ENCODE measurements at places on chromosomes 5 and 9.
A peak's percentile ranks its signal among the peaks of the same experiment; 100 is the strongest.

DNA sequence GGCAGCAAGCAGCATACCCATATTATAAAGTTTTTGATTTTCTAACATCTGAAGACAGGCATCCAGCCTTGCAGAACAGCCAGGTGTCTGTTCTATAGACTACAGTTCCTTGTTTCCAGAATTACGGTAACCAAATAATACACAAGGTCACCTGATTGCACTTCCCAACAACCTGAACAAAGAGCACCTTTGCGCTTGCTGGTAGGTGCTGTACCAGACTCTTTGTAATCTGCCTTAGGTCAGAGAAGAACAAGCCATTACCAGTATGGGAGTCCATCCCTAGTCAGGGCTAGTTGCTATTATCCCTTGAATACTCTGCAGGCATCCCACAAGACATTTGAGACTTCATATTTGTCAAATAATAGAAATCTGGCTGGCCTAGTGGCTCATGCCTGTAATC lies 256.2 kb downstream of the ARRDC3 start:
- DNase-seq, result no peak

- DNase-seq, result no peak
Measured at GRCh38 chr5:64944868-64945267, 176.1 kb downstream of the CWC27 start.

DNA sequence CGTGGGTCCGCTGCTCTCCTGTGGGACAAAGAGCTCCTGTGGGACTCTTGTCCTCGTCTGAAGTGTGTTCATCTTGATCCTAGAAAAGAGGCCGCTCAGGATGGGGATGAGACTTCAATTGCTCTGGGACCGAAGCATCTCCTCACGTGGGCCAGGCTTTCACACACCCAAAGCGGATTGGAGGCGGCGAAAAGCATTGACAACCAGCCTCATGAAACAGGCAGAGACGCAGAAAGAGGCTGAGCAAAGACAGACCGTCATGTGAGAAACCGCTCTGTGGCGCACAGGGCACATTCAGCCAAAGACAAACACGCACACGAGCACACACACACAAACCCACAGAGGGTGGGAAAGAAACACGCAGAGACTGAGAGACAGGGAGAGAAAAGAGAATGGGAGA lies 479.5 kb downstream of the SPATA31A7 start:
- DNase-seq, result no peak

DNA sequence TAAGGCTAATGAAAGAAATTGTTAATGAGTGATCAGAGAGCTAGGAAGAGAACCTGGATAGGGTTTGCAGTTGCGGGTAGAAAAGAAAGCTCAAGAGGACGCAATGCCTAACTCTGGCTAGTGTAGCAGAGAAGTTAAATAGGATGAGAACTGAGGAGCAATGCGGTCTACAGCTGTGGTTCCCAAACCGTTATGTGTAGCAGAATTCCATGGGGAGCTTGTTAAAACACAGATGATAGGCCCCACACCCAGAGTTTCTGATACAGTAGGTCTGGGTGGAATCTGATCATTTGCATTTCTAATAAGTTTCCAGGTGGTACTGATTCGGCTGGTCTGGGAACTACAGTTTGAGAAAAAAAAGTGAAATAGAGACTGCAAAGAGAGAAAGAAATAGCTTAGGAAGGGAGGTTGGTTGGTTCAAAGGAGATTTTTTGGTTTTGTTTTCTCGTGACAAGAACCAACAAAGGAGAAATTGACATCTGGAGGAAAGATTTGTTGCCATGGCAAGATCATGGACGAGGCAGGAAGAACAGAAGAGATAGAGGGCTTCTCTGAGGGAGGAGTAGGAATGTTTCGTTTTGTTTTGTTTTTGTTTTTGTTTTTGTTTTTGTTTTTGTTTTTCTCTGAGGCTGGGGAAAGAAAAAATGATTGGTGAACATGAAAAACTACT lies 276.1 kb downstream of the ARRDC3 start:
- no peak for DNase-seq

DNA sequence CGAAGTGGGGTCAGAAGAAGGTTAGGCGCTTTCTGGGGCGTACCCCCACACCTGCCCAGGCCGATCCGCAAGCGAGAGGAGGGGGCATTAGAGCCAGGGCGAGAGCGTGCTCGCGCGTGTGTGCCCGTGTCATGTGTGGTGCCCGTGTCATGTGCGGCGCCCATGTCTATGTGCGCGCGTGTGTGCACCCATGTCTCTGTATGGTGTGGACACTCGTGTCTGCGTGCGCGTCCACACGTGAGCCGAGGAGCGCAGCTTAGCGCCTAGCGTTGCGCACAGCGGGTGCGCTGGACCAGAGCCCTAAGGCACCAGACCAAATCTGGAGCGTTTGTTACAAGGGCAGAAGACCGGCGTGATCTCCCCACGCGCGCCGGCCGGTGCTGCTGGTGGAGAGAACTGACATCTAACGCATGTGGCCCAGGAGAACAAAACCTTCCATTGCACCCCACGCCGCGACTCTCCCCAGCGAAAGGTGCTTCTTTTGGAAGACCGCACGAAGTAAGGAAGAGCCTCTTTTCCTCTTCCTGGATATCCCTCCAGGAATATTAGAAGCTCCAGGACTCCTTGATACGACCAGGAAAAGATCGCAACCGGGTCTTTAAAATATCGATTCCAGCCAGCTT lies 644 bp downstream of the NIM1K start:
- DNase-seq, result peak; percentile 33

DNA sequence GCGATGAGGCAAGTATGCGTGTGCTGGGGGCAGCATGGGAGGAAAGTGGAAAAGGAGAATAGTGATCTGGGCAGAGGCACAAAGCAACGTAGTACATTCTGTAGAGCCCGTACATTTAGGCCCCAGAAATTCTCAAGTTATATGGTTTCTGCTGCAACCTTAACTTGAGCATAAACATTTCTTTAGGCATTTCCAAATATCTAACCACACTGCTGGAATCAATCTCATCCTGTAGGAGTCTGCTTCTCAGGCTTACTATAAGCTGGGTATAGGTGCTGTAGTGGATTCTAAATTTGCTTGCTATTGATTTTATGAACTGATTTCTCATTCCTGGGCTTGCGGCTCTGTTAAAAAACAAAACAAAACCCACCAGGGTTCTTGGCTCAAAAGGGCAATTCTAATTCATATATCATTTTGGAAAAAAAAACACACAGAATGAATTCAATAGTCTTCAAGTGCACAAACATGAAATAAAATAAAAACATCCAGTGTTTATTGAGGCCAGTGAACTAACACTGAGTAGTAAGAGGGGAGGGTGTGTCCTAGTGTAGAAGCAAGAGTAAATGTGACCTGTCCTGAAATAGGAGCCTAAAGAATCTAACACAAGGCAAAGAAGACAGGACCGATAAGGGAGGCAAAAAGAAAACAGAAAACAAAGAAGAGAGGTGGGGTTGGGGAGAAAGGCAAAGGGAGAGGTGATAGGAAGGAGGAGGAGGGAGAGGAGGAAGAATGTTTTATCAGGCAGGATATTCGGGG lies 145.5 kb upstream of the LHFPL2 start:
- no peak for DNase-seq

GRCh38 chr9:119367683-119368075 lies 1.6 kb downstream of the BRINP1 start:
- DNase-seq, result no peak

DNA sequence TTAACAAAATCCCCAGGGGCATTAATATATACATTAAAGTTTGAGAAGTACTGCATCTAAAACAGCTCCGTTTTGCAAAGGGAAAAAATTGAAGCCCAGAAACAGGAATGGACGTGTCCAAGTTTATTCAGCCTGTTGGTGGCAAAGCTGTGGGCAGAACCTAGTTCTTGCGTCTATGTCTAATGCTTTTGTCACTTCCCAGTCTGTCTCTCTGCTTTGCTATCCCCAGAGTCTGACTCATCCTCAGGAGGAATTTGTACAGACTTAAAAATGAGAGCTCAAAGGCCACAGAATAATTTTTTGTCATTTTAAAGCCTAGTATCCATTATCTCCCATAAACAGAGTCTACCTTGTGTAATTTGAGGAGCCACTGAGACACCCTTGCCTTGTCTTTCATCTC lies 330.9 kb upstream of the GRIA1 start:
- DNase-seq, result no peak

GRCh38 chr5:612498-613424 lies 621 bp downstream of the CEP72 start:
- peak; percentile 32 for DNase-seq

GRCh38 chr9:97853844-97854695 lies 1.0 kb downstream of the FOXE1 start:
- peak; percentile 64 for DNase-seq

DNA sequence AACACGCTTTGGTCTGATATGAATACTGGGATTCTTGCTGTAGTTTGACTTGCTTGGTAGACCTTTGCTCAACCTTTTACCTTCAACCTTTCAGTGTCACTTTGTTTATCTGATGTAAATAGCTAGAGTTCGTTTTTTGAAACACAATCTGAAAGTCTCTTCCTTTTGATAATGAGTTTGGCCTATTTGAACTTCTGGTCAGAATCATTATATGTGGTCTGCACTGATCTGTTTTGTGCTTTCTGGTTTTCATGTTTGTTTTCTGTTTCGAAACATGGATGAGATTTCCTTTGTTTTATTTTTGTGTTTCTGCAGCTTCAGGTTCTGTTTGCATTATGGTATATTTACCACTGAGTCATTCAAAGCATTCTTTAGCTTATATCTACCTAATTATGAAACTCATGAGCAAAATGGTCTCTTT lies 217.5 kb downstream of the GABBR2 start:
- no peak for DNase-seq

DNA sequence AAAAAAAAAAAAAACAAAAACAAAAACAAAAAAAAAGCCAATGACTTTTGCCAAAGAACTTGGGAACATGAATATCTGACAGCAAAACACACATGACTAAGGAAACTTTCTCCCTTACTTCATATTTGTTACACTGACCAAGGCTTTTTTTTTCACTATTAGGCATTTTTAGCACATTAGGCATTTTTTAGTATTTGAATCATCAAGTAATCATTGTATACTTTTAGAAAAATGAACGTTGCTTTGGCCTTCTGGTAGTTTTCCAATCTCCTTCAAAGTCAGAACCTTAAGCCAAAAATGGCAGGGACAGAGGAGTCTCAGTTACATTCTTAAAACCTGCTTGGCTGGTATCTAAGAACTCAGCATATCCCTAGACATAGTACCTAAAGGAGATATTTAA lies 19.3 kb downstream of the NREP start:
- DNase-seq, result no peak

- DNase-seq, result no peak
Measured at GRCh38 chr9:135965124-135965756, 4.1 kb upstream of the UBAC1 start.

- no peak for DNase-seq
Measured at GRCh38 chr9:106718936-106719335, 144.0 kb upstream of the ZNF462 start.

GRCh38 chr5:80284720-80285119 lies 28.9 kb upstream of the SERINC5 start:
- DNase-seq, result no peak

GRCh38 chr5:10654566-10654965 lies 90.7 kb downstream of the ANKRD33B start:
- no peak for DNase-seq

GRCh38 chr9:127347831-127348776 lies 48.9 kb upstream of the SLC2A8 start:
- DNase-seq, result no peak

- DNase-seq, result no peak
Measured at GRCh38 chr9:29039258-29039657, 1466.0 kb upstream of the C9orf72 start.

DNA sequence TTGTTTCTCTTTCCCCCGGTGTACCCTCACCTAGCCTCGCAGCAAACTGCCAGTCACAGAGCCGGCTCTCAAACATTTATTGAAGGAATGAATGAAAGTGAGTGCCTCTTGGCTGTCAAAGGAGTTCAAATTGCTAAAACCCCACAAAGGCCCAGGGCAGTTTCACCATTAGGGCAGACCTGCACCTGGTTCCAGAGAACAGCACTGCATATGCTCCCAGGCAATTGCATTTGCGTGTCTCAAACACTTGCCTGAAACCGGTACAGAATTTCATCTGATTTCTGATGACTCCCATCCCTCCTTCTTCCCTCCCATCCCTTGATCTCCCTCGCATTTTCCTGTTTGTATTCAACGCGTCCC lies 165.6 kb upstream of the ZNF462 start:
- no peak for DNase-seq

DNA sequence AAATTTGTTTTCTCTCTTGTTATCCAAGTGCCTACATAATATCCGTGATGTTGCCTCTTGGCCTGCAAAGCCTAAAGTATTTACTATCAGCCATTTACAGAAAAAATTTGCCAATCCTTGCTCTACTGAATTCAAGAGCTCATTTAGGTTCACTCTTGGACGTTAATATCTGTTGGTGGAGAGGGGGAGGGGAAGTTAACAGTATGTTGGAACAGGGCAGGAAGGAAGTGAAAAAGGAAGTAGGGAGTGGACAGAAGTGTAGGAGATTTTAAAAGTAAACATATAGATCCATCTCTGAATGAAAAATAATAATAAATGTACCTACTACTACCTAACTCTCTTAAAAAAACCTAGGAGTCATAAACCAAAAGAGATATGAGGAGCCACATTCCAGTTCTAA lies 32.8 kb downstream of the ZNF608 start:
- DNase-seq, result no peak

DNA sequence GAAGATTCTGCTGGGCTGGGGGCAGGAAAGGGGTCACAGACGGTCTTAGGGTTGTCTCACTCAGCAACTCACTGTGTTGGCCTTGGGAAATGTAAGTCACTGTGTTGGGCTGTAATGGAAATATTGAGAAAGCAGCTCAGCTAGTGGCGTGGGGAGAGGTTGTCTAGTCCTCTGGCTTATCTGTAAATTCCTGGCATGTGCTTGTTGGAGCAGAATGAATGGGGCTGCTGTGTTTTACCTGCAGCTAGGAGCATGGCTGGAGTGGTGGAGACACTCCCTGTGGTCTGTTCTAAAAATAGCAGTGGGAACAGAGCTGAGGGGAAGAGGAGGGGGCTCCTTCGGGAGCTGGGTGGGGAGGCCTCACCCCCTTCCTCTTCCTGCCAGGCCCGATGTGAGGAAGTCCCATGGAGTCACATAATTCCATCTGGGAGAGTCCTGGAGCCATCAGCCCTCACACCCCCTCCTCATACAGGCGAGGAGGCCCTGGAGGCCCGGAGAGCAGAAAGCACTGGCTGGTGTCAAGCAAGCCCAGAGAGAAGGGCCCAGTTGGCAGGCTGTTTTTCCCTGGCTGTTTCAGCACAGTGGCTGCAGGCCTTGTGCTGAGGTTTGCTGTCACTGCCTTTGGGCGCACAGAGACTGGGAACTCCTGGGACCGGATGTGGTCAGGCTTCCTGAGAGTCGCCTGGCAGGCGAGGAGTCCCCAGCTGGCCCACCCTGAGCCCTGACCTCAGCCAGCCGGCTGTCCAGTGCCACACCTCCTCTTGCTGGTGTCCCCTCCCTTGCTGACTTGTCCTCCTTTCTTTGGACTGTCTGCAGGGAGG lies 84.9 kb downstream of the RGS3 start:
- peak; percentile 51 for DNase-seq

DNA sequence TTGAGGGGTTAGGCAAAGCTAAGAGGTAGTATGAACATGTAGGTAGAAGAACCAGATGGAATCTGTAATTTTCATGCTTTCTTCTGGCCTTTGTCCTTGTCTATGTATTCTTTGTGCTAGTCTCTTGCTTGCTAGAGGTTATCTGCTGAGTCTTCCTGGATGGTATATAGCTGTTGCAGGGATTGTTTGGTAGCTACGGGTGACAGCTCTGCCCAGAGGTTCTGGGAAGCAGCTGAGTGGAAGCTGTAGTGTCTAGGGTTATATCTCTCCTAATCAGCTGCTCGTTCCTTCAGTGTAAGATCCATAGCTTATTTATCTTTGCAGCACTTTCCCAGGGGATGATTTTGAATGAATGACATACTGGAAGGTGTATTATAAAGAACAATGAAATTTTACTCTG lies 100.3 kb downstream of the ATG10 start:
- DNase-seq, result no peak

GRCh38 chr9:130731355-130731754 lies 37.8 kb downstream of the EXOSC2 start:
- no peak for DNase-seq
